ENCODE measurements at places on chromosomes 2 and 18.

DNA sequence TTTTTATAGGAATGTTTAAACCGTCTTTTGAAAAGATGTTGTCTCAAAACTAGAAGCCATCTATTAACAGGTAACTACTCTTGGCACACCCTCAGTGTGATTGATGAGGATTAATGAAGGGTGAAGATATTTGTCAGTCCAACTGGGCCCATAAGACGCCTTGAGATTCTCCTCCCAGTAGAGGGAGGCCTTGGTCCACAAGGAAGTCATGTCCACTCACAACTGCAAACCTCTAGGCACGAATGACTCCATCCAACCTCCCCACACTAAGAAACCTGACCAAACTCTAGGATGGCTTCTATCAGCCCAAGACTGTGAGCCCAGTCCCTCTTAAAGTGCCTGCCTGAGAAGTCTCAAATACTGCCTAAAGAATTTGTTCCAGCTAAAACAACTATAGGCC lies 19.2 kb upstream of the GRP start:
- H3K27me3 ChIP-seq = peaks cover 4% of the 10 kb centered on the region
- H3K4me3 ChIP-seq = no peak overlapping the region
- H3K4me1 ChIP-seq = peaks cover 2% of the 10 kb centered on the region
- H3K27ac ChIP-seq = no peak overlapping the region
- no peak for DNase-seq

DNA sequence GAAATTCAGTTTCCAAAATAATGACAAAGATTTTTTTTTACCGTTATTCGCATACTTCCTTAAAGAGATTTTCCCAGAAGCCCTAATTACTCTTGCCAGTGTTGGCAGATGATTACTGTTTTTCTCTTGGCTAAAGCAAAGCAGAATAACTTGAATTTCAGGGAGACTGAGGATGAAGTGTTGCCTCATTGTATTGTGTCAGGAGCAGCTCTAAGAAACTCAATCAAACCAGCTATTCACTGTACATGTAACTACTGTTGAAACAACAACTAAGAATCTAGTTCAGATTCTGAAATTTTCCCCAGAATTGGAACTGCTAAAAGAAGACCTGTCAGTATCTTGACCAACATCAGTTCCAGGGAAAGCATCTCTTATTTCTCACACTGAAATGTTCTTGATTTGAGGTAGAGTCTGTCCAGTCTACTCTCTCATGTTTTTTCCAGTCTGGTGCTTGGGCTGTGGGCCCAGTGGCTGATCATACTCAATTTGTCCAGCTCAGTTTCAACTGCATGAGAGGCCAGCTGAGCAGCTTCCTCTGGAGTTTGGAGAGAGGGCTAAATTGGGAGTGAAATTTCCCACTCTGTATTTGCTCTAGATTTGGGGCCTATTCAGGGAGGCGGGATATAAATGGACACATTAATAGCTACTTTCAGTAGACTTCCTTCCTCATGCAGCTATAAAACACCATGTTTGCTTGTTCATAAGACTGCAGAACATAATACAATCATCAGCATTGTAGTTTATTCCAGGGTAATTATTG lies 78.5 kb downstream of the PPP1R1C start:
- no peak for DNase-seq
- H3K27ac ChIP-seq = no peak overlapping the region
- H3K36me3 ChIP-seq = no peaks in the 10 kb centered on the region
- no peak overlapping the region for H3K4me3 ChIP-seq
- no peaks in the 10 kb centered on the region for H3K4me1 ChIP-seq

- H3K27ac ChIP-seq = no peak overlapping the region
- peaks cover 20% of the 10 kb centered on the region for H3K36me3 ChIP-seq
- no peak overlapping the region for H3K4me3 ChIP-seq
Measured at GRCh38 chr2:199882667-199883066, 28.4 kb upstream of the C2orf69 start.

DNA sequence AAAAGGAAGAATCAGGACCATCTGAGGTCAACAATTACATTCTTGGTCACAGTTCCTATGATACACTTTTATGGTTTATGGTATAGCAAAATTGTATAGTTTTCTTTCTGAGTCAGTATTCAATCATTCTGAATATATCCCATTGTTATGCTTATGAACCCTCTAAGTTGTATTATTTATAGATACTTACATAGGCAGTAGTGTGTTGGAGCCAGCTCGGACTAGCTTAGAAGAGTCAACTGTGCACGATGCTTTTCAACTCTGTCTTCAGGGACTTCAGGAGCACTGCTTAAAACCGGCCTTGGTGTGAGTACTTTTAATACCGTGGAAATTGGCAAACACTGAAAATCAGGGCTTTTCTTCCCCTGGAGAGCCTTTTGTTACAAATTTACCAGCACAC lies 215.7 kb downstream of the IKZF2 start:
- no peak for DNase-seq
- no peak overlapping the region for H3K27ac ChIP-seq
- no peaks in the 10 kb centered on the region for H3K36me3 ChIP-seq
- no peak overlapping the region for H3K4me3 ChIP-seq

DNA sequence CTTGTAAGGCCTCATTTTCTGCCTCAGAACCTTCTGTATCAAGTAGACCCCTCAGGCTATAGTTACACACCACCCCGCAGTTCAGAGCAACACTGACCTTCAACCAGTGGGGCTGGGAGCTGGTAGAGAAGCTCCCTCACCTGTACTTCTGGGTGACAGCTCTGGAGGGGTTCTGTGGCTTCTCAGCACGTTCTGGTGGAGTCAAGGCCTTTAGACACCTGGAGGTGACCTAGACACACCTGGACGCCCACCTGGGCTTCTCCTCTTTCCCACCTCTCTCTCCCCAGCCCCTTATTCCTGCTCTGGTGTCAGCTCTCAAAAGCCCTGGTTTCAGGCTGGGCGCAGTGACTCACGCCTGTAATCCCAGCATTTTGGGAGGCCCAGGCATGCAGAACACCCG lies 7.3 kb upstream of the CIB4 start:
- H3K27me3 ChIP-seq = peaks cover 19% of the 10 kb centered on the region
- no peak for DNase-seq
- no peaks in the 10 kb centered on the region for H3K36me3 ChIP-seq
- H3K4me1 ChIP-seq = no peaks in the 10 kb centered on the region
- H3K27ac ChIP-seq = no peak overlapping the region
- H3K4me3 ChIP-seq = no peak overlapping the region

GRCh38 chr2:234374150-234374508 lies 122.8 kb downstream of the ARL4C start:
- H3K4me1 ChIP-seq = peaks cover 6% of the 10 kb centered on the region
- H3K27me3 ChIP-seq = peaks cover 2% of the 10 kb centered on the region
- DNase-seq = no peak
- no peaks in the 10 kb centered on the region for H3K36me3 ChIP-seq
- no peak overlapping the region for H3K4me3 ChIP-seq
- H3K27ac ChIP-seq = no peak overlapping the region

Measured in memory B cell (primary cell).